ENCODE measurements at places on chromosomes 5 and 9.

DNA sequence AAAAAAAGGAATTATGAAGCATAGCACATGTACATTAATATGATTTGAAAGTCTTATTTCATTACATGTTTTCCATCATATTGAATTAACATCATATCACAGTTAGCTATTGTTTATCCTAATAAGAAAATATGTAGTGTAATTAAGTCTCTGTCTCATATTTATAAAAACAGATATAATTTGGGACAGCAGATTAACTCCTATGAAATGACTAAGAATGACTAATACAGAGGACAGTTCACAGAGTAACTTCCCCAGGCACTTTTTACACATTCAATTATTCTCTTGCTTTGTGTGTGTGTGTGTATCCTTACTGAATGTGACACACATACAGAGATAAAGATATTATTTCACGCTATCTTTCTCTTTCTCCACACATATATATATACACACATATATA, 2400.9 kb upstream of the C9orf72 start:
- DNase-seq = no peak

DNA sequence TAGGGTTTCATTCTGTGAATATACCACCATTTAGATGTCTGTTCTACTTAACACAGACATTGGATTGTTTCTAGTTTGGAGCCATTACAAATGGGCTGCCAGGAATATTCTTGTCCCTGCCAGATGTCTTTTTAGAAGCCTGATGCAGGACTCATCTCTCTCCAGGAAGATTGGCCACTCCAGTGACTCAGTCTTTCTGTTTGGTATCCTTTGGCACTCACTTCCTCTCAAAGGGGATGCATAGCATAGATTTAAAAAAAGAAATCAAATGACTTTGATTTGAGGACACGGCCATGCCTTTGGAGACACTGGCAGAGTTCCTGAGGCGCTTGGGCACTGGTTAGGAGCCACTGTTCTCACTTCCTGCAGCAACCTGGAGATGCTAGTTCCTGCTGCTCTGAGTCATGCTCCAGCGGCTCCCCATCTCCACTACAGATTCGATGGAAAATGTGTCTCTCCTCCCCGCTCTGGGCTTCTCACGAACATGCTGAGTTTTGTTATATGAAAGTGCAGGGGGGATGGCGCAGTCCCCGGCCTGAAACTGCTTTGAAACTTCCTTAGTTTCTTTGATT, 3.5 kb upstream of the ZNF366 start:
- no peak for DNase-seq

- no peak for DNase-seq
These were observed 47.4 kb upstream of the SNCAIP start for GRCh38 chr5:122264610-122265009.

- DNase-seq = no peak
These were observed 316.8 kb downstream of the CETN3 start for GRCh38 chr5:90092734-90093133.

DNA sequence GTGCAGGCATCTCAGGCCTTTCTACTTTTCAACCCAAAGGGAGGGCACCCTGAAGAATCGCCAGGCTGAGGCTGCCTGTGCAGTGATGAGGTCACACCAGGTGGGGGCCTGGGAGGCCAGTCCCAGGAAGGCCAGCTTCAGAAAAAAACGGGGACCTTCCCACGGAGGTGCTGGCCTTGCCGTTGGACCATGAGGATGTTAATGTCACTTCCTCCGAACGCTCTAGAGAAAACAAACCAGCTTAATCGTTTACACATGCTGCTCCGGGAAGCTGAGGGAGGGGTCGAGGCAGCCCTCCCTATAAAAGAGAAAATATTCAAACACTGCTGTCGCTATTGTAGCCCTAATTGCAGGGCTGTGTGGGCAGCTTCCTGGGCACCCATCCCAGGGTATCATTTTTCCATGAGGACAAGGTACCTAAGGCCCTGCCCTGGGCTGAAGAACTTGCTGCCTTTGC, 27.0 kb downstream of the PTGES start:
- no peak for DNase-seq

- no peak for DNase-seq
These were observed 14.4 kb downstream of the PMPCA start for GRCh38 chr9:136424750-136425362.

DNA sequence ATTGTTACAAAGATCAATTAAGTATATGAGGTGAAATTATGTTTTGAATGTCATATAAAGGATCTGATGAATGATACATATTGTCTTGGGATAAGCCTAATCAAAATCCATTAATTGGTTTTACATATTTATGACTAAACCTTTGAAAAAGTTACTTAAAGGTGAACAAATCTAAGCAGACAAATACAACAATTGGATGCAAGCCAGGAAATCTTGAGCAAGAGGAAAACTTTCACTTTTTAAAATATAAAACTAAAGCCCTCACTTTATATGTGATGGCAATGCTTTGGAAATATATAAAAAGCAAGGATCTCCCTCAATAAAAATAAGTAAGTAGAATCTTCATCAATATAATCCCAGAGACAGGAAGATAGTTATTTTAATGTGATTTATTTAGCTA, 80.1 kb downstream of the EDIL3 start:
- DNase-seq = no peak

- no peak for DNase-seq
These were observed 432.9 kb downstream of the TLE4 start for GRCh38 chr9:80004714-80005113.

DNA sequence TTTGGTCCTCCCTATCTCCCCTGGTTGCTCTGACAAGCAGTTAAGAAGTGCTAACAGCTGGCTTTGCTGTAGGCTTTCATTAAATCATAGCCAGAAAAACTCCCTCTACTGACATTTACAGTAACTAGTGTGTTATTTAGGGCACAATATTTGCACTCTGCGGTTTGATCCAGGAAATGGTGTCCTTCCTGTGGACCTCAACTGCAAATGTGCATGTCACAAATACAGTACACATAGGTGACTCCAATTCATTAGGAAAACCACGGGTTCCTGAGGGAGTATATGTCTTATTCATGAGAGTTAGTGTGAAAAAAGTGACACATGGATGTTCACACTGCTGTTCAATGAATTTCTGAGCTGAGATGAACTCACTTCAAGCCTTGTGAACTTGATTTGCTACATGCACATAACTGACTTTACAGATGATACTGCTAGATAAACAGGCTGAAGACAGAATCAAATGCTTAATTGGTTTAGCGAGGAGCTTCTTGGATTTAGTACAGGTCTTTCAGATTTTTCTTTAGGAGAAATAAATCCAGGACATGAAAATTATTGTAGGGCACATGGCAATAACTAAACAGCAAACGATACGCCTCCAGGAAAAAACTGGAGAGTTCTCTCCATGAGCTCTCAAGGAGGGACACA, 281.5 kb downstream of the EFNA5 start:
- no peak for DNase-seq

- no peak for DNase-seq
These were observed 130.7 kb upstream of the NREP start for GRCh38 chr5:111887706-111888105.

- DNase-seq = no peak
These were observed 45.9 kb upstream of the PCSK1 start for GRCh38 chr5:96478983-96479382.

DNA sequence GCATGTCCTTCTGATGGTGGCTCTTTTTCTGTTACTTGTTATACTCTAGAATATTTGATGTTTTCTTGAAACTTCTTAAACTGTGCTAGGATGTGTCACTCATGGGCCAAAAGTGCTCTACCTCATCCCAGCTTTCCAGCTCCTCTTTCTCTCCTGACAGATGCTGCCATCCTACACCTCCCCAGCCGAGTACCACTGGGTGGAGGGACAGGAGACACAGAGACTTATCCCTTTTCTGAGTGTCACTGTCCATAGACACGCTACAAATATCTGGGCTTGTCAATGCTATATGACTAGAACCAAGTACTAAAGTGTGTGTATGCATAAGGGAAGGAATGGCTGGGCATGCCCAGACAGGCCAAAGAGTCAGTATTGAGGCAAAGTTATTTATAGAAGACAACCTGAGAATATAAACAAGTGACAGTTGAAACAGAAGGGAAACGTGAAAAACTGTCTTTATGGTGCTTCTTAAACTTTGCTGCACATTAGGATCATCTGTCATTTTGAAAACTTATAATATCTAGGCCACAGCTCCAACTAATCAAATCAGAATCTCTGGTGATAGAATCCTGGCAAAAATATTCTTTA, 188.0 kb downstream of the CARTPT start:
- no peak for DNase-seq

DNA sequence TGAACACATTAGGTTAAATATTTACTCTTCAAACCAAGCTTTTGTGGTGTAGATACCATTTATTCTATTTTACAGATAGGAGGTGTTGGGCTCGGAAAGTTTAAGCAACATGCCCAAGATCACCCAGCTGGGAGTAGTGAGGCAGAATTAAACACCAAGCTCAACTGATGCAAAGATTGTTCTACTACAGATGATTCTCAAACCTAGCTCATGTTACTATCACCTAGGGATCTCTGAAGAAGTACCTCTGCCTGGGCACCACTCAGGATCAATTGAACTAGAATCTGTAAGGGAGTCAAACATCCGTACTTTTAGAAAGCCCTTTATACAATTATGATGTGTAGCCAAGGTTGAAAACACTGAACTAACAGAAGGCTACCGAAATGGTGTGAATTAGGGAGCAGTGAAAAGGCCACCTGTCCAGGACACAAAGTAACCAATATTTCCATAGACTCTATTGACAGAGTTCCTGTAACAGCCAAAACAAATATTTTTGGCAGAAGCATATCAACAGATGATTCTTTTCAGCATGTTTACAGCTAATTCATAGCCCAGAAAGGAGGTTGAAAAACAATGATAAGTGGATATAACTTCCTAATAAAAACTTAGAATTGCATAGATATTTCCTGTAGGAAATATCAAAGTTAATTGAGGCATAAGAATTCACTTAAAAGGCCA, 158.5 kb upstream of the PTGER4 start:
- no peak for DNase-seq

Data from activated CD8-positive, alpha-beta memory T cell treated with anti-CD3 and anti-CD28 coated beads, Interleukin-2, amount 50 U/mL, for 48 hours (primary cell).